ENCODE measurements at places on chromosomes 1 and 21.

- no peak for DNase-seq
These were observed 61.2 kb downstream of the ST6GALNAC5 start for GRCh38 chr1:76928522-76928921.

GRCh38 chr1:212916481-212917133 lies 33.7 kb upstream of the VASH2 start:
- DNase-seq: peak; percentile 33

- peak; percentile 99 for DNase-seq
These were observed 239.6 kb upstream of the FGGY start for GRCh38 chr1:59057211-59057694.

DNA sequence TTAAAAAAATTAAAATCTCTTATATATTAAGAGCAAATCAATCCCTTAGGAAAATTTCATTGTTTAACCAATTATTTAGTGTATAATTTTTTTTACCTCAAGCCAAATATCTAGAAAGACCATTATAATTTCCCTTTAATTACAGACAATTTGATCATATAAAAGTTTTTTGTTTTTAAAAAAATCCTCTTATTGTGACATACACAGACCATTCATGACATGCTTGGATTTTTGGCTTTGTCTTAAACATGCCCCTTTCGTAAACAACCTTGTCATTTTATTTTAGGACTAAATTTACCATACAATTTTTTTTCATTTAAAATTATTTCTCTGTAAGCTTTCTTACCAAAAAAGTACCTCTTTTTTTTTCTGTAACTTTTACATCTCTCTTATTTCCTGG lies 14.2 kb upstream of the CYP4B1 start:
- no peak for DNase-seq

GRCh38 chr1:172638885-172639831 lies 19.7 kb upstream of the FASLG start:
- DNase-seq: peak; percentile 69

DNA sequence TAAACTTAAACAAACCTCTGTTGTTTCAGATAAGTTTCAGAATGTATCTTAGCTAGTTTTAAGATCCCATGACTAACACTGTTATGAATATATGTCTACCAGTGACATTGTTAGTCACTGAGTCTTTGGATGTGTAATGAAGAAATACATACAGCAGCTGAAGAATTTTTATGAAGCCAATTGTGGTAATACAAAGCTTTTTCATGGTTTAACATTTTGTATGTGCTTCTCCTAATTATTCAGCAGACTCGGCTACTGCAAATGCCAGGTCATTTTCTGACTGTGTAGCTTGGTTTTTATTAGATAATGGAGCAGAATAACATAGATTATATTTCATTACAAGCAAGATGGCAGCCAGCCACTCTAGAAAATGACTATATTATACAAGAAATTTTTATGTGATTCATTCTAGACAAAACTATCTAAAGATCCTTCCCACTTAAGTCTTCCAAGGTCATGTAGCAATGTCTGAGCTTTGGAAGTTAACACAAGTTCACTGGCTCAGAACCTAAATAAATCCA lies 147.8 kb downstream of the TNFSF18 start:
- DNase-seq: peak; percentile 44

DNA sequence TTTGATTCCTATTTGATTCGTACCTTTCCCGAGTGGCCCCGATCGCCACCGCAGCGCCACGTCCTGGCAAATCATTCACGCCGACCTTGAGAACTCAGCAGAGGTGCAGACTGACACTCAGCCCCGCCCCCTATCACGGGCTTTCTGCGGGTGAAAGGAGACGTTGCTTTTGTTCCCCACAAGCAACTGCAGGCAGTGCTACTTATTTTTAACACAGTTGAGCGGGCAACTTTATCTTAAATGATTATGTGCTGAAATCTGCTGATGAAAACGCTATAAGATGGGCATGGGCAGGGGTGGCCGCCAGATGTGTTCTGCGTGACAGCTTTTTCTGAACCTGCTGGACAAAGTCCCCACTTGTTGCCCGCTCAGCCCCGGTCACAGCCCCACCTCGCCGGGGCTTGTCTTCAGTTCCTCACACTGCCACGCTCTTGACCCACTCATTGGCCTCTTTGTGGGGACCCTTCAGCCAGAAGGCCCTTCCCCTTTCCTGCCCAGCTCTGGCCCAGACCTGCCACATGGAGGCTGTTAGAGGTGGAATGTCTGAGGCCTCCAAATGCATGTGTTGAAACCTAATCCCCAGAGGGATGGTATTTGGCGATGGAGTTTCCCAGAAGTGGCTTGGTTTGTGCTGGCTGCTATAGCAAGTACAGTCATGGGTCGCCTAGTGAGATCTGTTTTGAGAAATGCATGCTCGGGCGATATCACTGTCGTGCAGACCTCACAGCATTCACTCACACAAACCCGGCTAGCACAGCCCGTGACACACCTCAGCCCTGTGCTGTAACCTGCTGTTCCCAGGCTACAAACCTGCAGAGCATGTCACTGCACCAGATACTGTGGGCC lies 15.7 kb upstream of the PDXK start:
- DNase-seq: peak; percentile 78

DNA sequence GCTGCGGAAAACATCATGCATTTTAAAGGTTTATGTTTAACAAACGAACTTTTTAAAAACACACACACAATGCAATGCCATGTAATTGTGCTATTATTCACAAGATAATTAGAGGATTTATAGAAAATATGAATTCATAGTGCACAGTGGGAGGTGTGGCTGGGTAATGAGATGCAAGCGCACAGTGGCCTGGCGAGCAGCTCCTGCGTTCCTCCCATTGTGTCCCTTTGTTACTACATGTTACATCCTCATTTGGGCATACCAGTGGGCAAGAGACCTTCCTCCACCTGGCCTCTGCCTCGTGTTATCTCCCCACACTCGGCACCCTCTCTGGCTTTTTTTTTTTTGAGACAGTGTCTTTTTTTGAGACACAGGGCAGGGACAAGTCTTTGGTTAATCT lies 30.0 kb upstream of the TENT5B start:
- DNase-seq: no peak

DNA sequence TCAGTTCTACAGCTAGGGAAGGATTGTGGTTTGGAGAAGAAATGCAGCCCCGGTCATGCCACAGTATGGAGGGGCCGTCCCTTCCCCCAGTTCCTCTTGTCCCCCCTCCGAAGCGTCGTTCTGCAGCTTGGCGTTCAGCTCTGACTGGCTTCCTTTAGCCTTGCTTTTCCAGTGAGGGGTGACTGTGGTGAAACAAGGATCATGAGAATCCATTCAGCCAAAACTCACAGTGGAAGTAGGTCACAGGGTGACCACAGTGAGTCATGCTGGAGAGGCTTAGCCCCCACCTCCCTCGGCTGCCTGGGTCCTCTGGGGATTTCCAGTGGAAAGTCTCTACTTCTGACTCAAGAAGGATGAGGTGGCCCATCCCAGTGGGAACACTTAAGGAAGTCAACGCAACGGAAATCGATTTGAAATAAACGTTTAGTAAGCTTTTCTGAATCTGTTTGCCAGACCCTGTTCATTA lies 37.3 kb upstream of the COL6A2 start:
- DNase-seq: peak; percentile 98

- DNase-seq: no peak
These were observed 85.9 kb downstream of the PSMG1 start for GRCh38 chr21:39097335-39097861.

- peak; percentile 89 for DNase-seq
These were observed 124.2 kb downstream of the GALNT2 start for GRCh38 chr1:230191079-230191804.

GRCh38 chr21:38494251-38494642 lies 4.0 kb downstream of the ERG start:
- no peak for DNase-seq

- no peak for DNase-seq
These were observed 386.6 kb upstream of the POU3F1 start for GRCh38 chr1:38433084-38433722.

DNA sequence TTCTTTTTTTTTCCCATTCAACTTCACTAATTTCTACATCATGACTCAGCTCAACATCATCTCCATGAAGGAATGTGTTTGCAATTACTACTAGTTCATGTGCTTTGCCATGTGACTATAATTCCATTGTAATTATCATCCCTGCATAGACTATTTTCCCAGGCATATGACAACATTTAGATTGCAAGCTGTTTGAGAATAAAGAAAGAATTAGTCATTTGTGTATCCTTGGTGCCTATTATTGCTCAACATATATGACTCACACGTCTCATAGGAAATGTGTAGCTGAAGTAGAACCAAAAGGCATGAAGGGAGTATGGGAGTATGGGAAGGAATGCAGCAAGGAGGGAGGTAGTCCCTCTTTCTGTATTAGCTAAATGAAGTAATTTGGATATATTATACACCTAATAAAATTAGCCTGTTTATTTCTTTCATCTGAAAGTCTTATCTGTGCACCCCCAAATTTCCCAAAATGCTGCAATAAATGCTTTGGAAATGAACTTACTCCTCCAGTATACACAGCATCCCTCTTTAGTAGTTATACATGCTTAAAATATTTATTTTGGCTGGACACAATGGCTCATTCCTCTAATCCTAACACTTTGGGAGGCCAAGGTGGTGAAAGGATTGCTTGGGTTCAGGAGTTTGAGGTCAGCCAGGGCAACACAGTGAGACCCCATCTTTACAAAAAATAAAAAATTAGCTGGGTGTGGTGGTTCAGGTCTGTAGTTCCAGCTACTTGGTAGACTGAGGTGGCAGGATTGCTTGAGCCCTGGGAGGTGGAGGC lies 316.9 kb upstream of the ADGRL4 start:
- peak; percentile 99 for DNase-seq

DNA sequence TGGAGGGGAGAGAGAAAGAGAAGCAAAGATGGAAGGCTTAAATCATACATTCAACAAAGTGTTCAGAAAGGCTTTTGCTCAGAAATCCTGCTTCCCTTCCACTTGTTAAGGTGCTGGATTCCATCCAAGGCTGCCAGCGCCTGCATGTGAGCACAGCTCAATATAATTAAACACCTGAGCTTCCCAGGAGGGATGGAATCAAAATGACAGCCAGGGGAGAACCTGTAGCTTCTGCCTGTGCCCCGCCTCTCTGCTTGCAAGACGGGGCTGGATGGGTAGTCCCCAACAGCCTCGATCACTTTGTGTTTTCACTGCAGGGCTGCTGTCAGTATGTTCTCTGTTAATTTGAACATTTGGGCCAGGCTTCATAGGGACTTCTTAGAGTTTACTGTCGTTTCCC lies 225.7 kb downstream of the KCNH1 start:
- no peak for DNase-seq

Data from fibroblast of pulmonary artery (primary cell).